Activated CD4-positive, alpha-beta T cell treated with anti-CD3 and anti-CD28 coated beads for 4 hours (primary cell): ENCODE measurements at places on chromosomes 16 and 17.

DNA sequence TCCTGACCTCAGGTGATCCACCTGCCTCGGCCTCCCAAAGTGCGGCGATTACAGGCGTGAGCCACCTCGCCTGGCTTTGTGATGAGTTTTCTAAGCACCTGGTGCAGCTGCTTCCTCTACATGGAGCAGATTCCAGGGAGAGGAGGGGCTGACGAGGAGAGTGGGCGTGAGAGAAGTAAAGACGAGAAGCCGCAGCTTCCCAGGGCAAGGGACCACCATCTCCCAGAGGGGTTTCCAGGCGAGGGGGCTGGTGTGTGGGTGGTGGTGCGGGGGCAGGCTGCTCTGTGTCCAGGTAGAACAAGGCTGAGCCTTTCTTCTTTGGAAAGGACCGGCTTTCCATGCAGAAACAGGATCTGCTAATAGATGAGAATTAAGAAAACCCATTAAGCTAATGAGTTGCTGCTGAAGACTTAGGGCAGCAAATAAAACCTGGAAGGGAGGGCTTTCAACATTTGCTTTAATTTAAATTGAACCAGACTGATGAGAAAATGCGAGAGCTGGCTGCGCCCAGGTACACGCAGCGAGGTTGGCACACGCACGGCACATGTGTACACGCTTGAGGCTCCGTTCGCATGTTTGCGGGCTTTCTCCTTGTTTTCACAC, 236.7 kb downstream of the RBFOX3 start:
- DNase-seq: no peak

DNA sequence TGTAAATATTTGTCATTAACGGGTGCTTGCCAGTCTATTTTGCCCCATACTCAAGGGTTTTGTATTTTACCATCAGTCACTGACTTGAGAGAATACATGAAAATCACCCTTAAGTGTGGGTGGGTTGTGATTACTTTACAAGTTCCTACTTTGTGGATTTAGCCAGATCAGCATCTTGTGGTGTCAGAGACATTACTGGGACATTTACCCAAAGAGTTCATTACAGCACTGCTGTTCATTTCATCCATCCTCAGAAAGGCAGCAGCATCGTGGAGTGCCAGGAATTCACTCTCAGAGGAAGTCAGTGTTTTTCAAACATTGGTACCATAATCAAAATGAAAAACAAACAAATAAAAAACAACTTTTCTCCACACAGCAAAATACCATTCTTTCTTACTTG, 110.8 kb downstream of the CNTNAP4 start:
- no peak for DNase-seq

DNA sequence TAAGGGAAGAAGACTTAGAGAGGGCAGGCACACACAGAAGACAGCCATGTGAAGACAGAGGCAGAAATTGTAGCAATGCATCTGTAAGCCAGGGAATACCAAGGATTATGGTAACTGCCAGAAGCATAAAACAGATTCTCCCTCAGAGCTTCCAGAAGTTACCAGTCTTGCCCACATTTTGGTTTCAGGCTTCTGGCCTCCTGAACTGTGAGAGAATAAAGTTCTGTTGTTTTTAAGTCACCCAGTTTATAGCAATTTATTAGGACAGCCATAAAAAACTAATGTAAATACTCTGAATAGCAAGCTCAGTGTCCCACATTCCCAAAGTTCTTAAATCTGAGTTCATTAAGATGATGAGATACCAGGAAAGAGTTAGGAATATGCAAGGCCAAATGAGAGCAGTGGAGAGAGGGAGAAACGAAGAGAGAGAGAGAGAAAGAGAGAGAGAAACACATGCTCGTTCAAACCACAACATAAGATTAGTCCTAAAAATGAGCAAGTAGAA, 123.4 kb downstream of the HS3ST3A1 start:
- DNase-seq: no peak

DNA sequence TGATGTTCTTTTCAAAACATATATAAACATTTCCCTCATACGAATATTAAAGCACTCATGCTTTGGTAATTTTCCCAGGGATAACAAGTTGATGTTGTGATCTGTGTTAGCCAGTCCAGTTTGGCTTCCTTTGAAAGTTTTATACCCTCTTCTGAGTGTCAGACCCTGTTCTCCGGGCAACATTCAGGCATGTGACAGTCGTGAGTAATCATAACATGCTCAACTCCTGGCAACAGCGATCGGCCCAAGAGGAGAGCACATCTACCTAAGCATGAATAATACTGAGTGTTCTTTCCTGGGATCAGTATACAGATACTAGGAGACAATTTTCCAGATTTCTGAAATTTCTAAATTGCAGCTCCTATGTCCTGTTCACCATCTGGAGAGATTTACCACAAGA, 1086.4 kb downstream of the CDH8 start:
- DNase-seq: no peak

GRCh38 chr17:55624772-55625433, 97.8 kb downstream of the TMEM100 start:
- no peak for DNase-seq

- DNase-seq: no peak
Measured at GRCh38 chr17:55644346-55644745, 78.3 kb downstream of the TMEM100 start.

DNA sequence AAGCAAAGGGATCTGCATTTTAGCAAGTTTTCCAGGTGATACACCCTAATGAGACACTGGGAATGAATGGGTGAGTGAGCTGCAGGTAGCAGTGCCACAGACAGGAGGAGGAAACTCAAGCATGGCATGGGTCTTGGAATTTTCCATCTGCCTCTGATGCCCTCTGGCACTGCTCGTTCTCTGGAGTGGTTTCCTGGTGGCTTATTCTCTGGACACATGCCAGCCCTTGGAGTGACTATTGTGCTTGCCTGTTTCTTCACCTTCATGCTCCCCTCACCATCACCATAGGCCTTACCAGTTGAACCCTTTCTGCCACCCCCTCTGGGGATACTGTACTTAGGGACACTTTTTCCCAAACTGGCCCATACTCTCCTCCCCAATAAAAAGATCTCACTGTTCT, 1.6 kb downstream of the COASY start:
- DNase-seq: no peak

DNA sequence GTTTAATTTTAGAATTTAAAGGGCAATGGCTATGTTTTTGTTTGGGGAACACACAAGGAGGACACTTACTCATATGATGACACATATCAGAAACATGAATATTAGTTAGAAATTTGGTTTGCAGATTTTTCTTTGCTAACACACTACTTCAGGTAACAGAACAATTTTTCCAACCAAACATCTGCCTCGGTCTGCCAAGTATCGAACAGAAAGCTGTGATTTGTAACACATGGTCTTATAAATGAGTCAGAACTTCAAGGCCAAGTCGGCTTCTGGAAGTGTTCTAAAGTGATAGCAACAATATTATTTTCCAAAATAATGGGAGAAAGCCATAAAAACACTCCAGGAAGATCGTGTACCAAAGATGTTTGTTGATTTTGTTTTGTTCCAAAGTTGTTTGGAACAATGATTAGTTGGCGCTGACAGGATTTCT, 75.9 kb upstream of the PMFBP1 start:
- no peak for DNase-seq

DNA sequence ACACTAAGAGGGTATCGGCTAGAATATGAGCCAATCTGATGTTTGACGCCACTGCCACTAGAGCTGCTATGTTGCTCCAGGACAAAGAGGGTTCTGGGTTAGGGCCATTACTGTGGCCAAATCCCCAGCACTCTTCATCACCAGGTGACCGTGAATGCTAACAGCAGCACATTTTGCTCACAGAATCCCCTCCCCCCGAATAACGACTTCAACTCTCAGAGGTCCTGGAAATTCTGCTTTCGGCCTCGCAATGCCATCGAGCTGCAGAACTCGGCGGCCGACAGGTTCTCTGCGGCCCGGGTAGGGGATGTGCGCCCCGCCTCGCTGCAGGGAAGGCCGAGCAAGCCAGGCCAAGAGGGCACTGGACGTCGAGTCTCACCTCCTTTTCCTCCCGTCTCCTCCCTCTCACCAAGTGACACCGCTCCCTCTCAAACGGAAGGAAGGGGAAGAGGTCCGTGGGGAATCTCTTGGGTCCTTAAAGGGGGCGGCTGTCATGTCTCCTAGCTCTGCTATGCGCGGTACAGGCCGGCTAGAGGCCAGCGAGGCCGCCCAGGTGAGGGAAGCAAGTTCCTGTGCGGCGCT, 31.9 kb downstream of the CDK5R1 start:
- DNase-seq: no peak

DNA sequence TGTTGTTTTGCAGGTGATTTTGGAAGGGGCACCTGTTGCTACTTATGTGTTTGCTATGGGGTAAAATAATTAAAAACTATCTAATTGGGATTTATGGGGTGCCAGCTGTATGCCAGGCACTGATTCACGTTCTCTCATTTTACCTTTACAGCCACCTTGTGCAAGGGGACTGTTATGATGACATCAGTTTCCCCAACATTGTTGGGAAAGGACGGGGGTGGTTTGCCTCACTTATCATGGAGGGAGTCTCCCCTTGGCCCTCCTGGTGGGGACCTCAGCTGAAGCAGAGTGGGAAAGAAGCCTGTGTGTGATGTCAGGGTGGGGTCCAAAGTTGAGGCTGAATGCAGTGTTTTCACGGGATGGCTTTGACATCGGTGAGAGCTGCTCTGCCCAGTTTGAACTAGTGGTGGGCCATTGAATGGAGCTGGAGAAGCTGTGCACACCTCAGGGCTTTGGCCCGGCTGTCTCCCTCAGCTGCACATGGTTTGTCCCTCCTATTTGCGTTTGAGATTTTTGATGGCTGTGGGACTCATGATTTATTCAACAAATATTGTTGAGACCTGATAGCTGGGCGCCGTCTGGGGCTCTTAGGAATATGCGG, 36.1 kb downstream of the CMIP start:
- no peak for DNase-seq

GRCh38 chr17:17196776-17197175, 9.4 kb downstream of the PLD6 start:
- no peak for DNase-seq

GRCh38 chr17:37743875-37744632, 805 bp downstream of the HNF1B start:
- no peak for DNase-seq

- DNase-seq: no peak
Measured at GRCh38 chr17:29933379-29933778, 3.4 kb upstream of the SSH2 start.

DNA sequence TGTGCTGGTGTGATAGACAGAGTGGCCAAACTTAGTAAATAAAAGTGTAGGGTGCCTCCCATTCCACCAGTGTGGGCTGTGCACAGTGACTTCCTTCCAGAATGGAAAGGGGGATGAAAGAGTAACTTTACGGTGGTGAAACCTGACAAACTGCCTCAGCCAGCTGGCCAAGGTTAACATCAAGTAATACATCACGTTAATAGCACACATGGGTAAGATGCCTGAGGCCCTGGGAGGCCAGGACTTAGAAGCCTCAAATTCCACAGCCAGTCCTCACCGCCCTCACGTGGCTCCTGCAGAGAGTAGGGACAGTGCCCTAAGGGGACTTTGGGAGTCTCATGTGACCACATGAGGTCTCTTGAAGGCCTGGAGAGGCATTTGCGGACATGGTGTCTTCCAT, 14.1 kb downstream of the RMI2 start:
- DNase-seq: no peak

DNA sequence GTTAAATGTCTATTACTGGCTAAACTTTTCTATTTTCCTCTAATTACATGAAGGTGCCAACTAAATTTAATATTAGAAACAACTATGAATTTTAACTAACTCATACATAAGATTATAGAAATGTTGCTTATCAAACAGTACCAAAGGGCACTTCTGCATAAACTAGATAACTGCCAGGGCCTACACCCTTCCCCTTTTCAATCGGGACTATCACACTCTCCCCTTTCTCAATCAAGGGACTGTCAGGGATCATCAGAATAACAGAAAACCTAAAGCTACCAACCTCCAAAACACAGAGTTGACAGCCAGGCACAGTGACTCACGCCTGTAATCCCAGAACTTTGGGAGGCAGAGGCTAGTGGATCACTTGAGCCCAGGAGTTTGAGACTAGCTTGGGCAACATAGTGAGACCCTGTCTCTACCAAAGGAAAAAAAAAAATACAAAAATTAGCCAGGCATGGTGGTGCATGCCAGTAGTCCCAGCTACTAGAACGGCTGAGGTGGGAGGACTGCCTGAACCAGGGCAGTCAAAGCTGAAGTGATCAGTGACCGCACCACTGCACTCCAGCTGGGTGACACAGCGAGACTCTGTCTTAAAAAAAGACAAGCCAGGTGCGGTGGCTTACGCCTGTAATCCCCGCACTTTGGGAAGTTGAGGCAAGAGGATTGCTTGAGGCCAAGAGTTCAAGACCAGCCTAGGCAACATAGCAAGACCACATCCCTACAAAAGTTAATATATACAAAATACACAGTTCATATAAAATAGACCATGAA, 3.2 kb upstream of the PHLPP2 start:
- DNase-seq: no peak

DNA sequence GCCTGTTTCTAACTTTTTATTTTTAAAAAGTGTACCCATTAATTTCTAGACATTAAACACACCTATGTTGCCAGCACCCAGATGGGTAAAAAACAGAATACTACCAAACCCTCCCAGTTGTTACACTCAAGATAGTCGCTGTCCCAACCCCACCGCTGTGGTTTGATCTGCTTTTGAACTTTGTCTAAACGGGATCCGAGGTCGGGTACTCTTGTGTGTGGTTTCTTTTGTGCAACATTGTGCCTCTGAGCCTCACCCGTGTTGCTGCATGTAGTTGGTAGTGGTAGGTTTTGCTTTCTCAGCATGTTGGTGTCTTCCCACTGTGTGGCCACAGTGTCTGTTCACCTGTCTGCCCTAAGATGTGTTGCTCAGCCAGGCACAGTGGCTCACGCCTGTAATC, 4.3 kb downstream of the KLHL36 start:
- DNase-seq: no peak
